Stimulated activated CD4-positive, alpha-beta T cell treated with anti-CD3 and anti-CD28 coated beads, Interleukin-1b, Interleukin-23, amount 100 ng/mL, for 1 hour (primary cell): ENCODE measurements at places on chromosomes 7 and 10.

GRCh38 chr10:103814105-103814504, 41.3 kb downstream of the SH3PXD2A start:
- DNase-seq: no peak

DNA sequence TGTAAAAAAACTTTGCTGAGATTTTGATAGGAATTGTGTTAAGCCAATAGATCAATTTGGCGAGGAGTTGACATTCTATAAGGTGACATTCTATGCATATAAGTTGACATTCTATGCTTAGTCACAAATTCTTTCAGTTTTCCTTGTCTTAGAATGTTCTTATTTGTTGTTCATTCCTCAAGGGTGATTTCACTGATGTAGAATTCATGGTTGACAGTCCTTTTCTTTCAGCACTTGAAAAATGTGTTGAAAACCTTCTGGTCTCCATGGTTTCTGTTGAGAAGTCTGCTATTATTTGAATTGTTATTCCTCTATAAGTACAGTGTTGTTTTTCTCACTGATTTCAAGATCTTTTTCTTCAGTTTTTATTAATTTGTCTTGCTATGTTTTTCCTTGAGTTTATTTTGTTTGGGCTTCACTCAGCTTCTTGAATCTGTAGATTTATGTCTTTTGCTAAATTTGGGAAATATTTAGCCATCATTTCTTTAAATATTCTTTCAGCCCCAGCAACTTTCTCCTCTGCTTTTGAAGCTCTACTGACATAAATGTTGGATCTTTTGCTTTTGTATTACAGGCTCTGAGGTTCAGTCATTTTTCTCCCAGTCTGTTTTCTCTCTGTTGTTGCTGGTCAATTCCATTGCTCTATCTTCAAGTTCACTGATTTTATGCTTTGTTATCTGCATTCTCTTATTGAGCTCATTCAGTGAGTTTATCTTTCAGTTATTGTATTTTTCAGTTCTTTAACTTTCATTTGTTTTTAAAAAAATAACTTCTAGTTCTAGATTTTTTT, 154.9 kb downstream of the SDK1 start:
- no peak for DNase-seq

- no peak for DNase-seq
These were observed 66.3 kb downstream of the CHST15 start for GRCh38 chr10:124027031-124027611.

GRCh38 chr7:26329520-26330255, 38.0 kb downstream of the SNX10 start:
- no peak for DNase-seq

- no peak for DNase-seq
These were observed 126.4 kb upstream of the CCDC6 start for GRCh38 chr10:60032723-60033122.

DNA sequence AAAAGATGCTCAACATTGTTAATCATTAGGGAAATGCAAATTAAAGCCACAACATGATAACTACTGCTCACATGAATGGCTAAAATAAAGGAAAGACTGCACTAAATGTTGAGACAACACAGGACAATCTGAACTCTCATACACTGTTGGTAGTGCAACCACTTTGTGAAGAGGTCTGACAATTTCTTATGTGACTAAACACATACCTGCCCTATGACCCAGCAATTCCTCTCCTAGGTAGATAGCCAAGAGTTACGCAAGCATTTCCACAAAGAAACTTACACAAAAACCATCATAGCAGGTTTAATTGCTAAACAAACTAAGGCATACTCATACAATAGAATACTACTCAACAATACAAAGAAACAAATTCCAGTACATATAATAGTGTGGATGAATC, 41.8 kb upstream of the HERPUD2 start:
- DNase-seq: no peak

GRCh38 chr7:140509789-140510188, 30.5 kb upstream of the MKRN1 start:
- no peak for DNase-seq

- no peak for DNase-seq
These were observed 22.3 kb downstream of the SCART1 start for GRCh38 chr10:133475821-133476640.

- DNase-seq: no peak
These were observed 30.3 kb downstream of the GRID1 start for GRCh38 chr10:86336341-86336740.

DNA sequence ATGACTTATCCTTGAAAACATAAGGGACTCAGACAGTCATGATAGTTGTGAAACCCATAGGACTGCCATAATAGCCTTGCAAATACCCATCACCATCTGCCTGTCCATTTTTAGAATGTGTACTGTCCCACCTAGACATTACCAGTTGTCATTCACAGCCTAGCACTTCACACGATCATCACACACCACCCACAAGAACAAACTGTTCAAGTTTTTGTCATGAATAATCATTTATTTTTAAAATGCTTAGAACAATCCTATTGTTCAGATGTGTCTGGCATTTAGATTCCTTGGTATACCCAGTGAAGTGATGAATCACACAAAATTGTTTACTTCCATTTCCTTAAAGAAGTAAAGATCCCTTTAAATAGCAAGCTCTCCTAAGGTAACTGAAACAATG, 46.6 kb downstream of the CCDC3 start:
- DNase-seq: no peak

GRCh38 chr10:48523212-48523819, 81.6 kb downstream of the ARHGAP22 start:
- no peak for DNase-seq

- DNase-seq: no peak
These were observed 256.2 kb upstream of the MGMT start for GRCh38 chr10:129210876-129211275.

GRCh38 chr7:151566897-151567320, 47.2 kb upstream of the RHEB start:
- DNase-seq: no peak

- DNase-seq: no peak
These were observed 421 bp upstream of the NODAL start for GRCh38 chr10:70441895-70442309.

- DNase-seq: no peak
These were observed 71.7 kb downstream of the PRLHR start for GRCh38 chr10:118523775-118524174.

- DNase-seq: no peak
These were observed 30.9 kb upstream of the KMT2E start for GRCh38 chr7:104983076-104983577.

DNA sequence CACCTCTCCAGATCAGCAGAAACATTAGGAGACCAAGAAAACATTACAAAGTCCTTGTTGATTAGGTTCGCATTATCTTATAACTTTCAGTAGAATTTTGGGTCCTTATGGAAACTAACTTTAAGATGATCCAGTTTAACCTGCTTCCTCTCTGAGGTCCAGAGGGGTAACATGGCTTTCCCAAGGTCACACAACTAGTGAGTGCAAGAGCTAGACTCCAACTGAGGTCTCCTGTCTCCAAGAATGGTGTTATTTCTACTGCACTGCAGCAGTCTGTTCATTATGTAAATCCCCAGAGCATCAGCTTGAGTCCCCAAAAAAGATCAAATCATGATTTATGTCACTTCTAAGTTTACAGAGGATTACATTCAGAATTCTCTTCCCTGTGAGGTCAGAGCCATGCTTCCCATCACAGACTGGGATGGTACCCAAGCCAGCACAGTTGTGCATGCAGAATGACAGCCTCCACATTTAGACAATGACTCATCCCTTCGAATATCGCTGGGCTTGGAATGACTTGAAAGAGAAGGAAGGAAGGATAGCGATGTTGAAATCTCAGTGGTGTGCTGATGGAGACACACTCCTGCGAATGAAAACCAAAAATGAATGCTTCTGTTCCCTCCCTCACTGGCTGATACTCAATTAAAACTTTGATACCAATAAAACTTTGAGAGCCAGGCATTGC, 163.1 kb upstream of the PLXNA4 start:
- DNase-seq: no peak

GRCh38 chr10:124316326-124316725, 102.4 kb downstream of the OAT start:
- no peak for DNase-seq

DNA sequence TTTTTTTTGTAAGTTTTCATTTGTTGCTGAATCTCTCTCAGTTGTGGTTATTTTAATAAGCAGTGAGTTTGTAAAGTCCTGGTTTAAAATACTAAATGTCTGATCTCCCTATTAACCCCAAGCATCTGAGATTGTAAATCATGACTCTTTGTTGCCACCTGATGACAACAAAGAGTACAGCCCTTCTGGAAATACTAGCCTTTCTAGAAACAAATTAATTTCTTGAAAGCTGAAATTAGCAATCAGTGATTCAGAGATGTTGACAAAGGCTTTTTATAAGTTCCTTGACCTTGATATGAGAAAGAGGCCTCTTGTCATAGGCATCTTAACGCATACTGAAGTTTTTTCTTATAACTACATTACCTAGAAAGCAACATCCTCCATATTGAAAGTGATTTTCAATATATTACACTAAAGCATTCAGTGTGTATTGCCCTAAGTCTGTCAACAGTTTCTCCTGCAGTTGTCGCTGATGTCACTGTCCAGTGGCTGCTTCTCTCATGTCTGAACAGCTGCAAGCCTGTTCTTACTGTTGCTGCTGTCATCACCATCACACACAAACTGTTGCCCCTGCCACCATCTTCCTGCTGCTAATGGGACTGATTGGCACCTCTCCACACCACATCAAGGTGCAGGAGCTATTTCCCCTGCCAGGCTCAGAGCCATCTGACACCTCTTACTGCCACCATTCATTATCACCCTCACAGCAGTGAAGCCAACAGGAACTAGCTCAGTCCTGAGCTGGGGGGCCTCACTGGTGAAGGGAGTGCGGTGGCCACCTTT, 95.1 kb upstream of the LRGUK start:
- no peak for DNase-seq

- no peak for DNase-seq
These were observed 176.9 kb downstream of the SEMA3A start for GRCh38 chr7:84017651-84018050.

GRCh38 chr10:33754052-33754451, 419.6 kb upstream of the NRP1 start:
- no peak for DNase-seq

- DNase-seq: no peak
These were observed 127.8 kb downstream of the ITGA8 start for GRCh38 chr10:15591937-15592336.

- DNase-seq: no peak
These were observed 40.4 kb downstream of the TMEM168 start for GRCh38 chr7:112749775-112750174.

DNA sequence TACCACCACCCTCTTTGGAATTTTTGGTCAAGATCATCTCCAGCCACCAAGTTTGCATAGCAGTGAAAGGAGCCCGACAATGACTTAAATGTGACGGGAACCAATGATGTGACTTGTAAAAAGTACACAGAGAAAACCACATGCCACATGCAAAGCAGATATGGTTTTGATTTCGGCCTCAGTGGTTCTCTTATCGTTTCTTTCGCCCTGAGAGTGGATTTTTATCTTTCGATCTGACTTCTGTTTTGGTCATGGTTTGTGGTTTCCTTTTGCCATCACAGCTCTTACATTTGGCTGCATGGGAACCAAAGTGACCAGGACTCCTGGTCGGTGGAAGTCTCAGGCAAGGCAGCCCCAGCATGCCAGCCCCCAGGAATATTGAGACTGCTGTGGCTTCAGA, 31.5 kb downstream of the TCF7L2 start:
- no peak for DNase-seq

DNA sequence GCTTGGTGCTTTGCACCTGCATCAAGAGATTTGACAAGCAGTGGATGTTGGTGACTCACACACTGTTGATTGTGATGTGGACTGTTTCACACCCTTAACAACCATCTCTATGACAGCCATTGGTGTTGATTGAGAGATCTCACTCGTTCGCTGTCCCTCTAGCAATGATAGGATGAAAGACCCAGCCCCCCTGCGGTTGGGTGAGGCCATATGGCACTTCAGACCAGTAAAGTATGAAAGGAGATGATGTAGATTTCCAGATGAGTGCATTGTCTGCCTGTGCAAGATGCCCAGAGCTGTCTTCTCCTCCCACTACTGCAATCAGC, 138.7 kb upstream of the PRR15 start:
- DNase-seq: no peak

DNA sequence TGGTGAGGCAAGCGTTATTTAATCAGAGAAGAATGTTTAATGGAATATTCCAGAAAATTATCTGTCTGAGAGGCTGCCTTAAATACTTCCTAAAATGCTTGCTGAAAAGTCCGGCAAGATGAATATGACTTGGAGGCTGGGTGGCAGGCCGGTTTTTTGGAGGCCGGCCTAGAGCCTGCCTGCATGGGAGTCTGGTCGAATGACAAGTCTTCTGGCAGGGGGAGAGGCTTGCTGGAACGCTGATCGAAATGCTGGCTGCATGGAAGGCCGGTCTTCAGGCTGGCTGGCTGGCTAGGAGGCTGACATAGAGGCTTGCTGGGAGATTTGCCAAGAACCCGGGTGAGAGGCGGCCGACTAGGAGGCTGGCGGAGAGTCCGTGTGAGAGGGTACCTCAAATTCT, 135.7 kb downstream of the OR13A1 start:
- DNase-seq: no peak

- DNase-seq: no peak
These were observed 87.4 kb downstream of the CDH23 start for GRCh38 chr10:71483885-71484751.

DNA sequence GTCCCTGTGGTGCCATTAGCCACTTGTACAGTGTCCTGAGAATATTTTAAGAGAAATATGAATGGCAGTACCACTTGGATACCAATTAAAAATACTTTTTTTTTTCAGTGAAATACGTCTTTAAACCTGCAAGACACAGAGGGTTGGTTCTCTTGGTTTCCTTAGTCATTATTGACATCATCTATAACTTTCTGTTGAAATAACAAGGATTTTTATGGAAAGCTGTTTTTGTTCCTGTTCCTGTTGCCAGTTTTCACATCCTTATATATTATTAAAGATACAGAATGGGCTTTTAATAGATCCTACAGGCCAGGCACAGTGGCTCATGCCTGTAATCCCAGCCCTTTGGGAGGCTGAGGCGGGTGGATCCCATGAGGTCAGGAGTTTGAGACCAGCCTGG, 579.9 kb downstream of the AUTS2 start:
- no peak for DNase-seq
